ENCODE measurements at places on chromosomes 3 and 15.

- no peak for DNase-seq
These were observed 238.8 kb downstream of the OPA1 start for GRCh38 chr3:193831495-193832455.

DNA sequence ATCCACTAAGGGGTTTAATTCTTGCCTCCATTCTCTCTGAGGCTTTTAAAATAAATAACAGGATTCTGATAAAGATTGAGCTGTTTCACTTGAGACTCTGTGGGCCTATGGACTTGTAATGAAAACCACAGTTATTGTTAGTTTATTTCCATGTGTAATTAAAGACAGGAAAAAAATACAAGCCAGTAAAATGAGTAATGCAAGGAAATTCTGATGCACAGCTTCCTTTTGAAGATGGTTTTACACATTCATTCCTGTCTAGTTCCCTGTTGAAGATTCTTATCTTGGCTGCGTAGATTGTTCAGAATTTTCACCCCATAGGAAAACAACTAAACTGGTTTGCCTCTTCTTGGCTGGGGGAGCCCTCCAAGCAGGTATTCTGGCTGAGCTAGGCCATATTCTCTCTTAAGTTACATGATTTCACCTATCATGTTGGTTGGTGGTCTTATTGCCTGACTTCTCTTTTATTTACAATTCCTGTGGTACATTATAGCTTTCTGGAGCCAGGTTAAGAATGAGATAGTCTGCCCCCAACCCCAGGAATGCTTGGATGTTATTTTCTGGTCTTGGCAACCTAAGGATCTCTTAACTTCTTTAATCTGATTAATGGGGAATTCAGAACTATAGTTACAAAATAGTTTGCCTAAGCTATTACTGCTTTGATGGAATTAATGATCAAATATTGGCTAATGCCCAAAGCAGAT, 67.6 kb downstream of the MITF start:
- DNase-seq = no peak

DNA sequence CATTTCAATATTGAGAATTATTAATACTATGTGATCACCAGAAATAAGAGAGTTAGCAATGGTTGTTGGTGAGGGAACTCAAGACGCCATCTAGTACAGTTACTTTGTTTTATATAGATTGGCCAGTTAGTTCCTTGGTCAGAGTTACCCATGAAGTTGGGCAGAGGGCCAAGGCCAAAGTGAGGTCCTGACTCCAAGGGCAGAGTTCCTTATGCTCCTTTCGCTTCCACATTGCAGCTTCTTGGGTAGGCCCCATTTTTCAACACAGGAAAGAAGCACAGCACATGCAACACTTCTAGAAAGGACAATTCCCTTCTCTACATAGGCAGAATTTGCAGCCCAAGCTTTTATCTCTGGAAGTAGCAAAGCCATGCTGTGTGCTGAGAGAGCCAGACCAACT, 178.6 kb downstream of the KCNAB1 start:
- no peak for DNase-seq

- no peak for DNase-seq
These were observed 95.2 kb downstream of the PLSCR2 start for GRCh38 chr3:146374146-146374545.

- no peak for DNase-seq
These were observed 60.8 kb upstream of the ARHGEF26 start for GRCh38 chr3:154060238-154061000.

Data from stimulated activated CD4-positive, alpha-beta T cell treated with anti-CD3 and anti-CD28 coated beads, Interleukin-4, amount 100 ng/mL, for 4 hours (primary cell).